ENCODE measurements at places on chromosomes 6 and 20.
A peak's percentile ranks its signal among the peaks of the same experiment; 100 is the strongest.

DNA sequence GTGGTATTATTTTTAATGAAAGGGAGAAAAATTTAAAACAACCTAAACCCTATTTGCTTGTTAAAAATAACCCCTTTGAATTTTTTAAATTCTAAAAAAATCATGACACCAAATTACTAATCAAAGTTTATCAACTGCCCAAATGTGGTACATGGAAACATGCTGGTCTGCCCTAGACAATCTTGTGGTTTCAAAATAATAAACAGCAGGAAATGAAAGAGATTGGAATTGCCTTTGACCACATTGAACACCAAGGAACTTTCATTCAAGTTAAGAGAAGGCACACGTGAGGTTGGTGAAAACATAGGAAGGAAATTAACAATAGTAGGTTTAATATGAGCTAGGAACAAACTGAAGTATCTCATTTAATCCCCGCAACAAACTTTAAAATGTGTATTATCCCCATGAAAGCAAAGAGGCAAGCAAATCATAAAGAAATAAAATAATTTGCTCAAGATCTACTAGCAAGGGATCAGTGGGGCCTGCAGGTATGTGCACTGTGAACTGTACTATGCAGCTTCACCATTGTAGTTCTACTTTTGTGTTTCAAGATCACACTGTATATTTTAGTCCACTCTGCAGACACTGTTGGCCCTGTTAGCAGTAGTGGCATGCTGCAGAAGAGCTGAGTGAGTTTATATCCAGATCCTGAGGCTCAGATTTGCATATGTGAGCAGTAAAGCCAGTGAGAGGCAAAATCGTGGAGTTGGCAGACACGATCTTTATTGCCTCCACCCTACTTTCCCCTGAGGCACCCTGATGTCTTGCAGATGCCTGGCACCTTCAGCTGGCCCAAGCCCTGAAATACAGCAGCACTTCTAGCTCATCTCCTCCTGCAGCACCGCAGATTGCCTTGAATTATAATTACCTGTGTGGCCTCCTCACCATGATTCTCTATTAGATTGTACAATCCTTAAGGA is 157.8 kb upstream of the TENT5A start:
- no peak for DNase-seq

DNA sequence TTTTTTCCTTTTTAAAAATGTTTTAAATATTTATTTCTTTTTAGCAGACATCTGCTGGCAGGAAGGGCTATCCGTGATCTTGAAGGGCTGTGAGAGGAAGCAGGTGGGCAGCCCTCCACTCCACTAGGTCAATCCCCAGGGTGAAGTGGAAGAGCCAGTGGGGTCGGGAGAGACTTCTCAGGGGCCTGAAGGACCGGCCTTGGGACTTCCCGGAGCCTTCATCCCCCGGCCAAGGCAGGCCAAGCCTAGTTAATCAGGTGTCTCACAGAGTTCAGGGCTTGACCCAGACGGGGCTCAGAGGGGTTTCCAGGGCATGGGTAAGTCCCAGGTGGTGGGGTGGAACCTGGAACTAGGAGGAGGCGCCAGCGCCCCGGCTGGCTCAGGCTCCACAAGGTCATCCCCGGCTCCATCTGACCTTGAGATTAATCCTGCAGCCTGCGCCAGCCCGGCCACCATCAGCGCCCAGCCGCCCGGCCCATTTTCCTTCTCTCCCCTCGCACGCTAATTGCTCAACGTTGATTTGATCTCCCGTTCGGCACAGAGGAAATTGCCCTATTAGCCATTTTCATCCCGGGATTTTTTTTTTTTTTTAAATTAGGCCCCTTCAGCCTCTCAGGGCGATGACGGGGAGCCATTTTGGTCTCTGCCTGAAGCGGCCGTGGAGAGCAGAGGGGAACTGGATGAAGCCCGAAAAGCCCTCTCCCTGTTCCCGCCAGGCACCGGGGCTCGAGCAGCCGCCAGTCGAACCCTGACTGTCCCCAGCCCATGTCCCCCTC is 44.4 kb downstream of the MDFI start:
- no peak for DNase-seq

GRCh38 chr20:10264166-10264558 is 45.5 kb downstream of the SNAP25 start:
- no peak for DNase-seq

DNA sequence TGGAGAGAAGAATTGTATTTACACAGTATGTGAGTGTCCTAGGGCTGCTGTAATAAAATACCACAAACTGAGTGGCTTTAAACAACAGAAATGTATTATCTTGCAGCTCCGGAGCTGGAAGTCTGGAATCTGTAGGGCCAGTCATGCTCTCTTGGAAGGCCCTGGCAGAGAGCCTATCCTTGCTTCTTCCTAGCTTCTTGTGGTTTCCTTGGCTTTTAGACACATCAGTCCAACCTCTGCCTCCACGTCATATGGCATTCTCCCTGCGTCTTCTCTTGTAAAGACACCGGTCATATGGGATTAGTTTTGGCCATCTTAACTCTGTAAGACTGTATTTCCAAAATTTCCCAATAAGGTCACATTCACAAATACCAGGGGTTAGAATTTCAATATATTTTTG is 10.8 kb downstream of the FNDC1 start:
- no peak for DNase-seq

GRCh38 chr6:3297006-3297405 is 38.3 kb downstream of the PSMG4 start:
- DNase-seq, result no peak

DNA sequence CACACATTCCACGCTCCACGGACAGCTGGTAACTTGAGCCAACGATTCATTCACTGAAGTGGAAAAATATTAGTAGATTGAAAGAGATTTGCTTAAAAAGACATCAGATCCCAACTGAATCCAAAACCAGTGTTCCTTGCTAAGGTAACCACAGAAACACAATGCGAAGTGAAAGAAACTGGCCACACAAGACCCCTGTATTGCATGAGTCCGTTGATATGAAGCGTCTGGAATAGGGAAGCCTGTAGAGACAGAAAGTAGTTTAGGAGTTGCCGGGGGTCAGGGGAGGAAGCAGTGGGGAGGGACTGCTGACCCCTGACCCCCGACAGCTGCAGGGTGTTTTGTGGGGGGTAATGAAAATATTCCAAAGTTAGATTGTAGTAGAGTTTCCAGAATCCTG is 10.0 kb downstream of the PCK1 start:
- no peak for DNase-seq

- no peak for DNase-seq
Observed at GRCh38 chr6:20481281-20481680, 53.0 kb upstream of the CDKAL1 start.

DNA sequence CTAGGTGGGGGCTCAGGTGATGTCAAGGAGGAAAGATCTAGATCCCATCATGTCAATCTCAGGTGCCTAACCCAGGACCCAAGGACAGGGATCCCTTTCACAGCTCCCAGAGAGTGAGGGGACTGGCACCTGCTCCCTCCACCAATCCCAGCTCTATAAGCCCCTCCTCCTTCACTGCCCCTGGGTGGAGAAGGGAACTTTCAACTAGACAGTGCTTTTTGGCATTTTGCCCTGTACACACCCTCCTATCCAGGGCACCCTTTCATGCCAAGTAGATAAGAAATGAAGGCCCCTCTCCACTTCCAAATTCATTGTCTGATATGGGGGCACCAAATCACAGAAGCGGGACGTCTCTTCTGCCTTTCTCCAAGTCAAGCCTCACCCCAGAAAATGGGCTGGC is 61.6 kb downstream of the MDGA1 start:
- no peak for DNase-seq

- peak; percentile 74 for DNase-seq
Observed at GRCh38 chr20:25623225-25623735, 534 bp downstream of the NANP start.

DNA sequence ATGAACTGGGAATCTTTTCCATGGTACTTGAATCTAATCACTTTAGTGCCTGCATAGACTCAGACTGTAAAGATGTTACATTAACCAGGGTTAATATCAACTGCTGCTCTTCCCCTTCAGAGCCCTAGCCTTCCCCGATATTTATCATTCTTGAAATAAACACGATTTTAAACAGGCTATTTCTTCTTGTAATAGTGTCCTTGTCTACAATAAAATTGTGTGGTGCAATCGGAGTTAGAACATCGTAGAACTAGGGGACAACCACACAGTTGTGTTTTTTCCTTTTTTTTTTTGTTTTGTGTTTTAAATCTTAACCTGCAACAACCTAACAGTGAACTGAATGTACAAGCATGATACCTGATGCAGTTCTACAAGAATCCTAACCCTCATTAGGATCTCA is 4.5 kb downstream of the GJA1 start:
- DNase-seq, result no peak

DNA sequence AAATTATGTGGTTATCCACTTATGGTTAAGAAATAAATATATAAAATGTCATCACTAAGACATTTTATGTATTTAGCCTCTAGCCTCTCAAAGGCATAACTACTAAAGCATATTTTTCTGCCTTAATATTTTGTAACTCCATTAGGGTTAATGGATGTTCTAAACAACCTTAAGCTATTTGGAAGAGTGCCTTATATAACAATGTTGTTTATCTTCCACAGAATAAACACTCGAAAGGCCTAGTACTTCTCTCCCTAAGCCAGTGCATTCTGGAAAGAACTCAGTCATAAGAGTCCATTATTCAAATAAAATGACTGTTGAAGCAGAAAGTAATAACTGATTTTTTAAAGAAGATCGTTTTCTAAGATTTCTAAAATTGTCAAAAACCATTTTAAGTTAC is 15.0 kb upstream of the PRIM2 start:
- no peak for DNase-seq

DNA sequence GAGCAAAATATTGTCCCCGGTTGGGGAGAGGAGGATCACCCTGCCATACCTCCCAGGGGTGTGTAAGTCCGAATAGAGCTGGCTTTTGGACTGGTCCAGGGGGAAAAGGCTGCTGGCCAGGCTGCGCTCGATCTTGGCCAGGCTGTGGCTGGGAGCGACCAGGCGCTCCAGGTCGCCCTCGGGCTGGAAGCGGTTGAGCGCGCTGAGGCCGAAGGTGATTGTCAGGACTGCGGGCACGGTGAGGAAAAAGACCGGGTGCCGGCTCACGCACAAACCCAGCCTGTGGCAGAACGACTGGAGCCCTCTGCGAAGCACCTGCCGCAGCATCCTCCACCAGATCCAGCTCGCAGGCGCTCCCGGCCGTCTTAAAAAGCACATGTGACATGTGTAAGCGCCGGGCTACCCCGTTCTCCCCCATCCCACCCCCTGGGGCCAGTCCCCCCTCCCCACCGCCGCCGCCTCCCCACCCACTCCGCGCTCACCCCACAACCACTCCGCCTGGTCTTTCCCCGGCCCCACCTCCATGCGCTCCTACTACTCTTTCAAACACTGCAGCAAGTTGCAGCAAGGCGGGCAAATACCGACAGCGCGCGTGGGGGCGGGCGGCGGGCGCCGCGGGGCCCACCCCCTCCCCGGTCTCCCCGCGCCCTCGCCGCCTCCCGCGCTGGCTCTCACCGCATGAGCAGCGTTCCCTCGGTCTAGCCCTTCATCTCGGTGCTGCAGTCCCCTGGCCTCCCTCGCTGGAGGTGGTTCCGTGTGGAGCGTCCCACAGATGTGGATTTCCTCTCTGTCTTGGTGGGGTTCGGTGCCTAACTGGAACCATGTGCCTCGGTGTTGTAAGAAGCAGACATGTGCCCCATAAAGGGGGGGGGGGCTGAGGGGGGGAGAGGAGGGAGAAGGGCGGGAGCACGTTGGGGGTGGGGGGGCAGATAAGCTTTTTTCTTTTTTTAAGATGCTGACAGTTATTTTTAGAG is 42.4 kb downstream of the PTCHD4 start:
- DNase-seq, result peak; percentile 78

DNA sequence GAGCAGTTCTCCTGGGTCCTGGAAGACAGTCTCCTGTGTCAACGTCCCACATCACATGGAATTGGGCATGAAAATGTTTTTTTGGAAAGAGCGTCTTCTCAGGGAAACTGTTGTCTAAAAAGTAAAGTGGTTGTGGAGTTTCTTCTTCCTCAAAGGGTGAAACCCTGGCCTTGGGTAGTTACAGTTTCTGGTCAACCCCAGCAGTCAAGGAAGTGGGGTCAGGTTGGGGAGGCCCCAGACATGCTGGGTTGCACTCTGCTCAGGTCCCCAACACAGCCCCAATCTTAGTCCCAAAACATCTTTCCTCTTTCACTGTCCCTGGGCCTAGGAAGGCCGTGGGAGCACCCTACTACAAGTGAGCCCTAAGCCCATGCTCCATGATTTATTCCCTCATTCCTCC is 996 bp upstream of the NFKBIE start:
- no peak for DNase-seq

DNA sequence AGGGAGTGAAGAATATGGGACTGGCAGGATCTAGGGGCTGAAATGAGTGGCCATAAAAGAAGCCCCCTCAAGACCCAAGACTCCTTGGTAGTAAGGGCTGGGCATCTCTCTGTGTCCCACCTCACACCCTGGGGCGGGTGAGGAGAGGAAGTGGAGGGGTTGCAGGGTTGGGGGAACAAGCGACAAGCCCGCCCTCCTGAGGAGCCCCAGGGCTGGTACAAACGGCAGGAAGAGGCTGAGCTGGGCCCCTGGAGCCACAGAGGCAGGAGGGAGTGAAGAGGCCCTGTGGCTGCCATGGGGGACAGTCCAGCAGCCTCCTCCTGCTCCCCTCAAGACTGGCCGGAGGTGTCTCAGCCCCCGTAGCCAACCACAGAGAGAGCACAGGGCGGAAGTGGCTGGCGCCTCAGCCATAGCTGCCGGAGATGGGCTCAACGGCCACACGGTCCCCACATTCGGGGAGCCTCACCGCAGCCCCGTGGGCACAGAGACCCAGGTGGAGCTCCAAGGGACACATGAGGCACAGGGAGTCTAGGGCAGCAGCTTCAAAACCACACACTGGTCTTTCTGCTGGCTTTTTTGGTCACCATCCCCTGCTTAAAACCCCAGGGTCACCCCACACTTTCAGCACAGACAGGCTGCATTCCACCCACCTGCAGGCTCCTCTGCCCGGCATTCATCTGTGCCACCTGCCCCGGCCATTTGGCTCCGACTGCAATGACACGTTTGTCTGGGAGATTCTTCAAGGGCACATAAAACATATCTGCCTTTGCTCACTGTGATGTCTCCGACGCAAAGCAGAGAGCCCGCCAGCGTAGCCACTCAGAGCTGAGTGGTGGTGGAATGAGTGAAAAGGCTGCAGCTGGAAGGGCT is 524 bp downstream of the C20orf203 start:
- no peak for DNase-seq

DNA sequence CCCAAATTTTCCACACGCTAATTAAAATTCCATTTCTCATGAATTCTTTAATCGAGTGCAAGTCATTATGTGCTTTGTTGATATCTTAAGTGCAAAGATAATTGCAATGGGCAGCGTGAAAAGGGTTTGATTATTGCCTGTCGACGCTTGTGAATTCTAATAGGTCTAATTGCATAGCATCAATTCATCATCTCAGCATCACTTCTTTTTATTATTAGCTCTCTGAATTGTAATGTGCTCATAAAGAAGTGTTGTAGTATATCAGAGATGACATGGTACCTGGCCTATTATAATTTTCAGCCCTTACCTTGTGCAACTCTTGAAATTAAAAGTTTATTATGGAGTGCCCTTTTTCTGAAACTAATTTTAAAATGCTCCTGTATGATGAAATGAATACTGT is 866.8 kb upstream of the FLRT3 start:
- peak; percentile 55 for DNase-seq

- DNase-seq, result no peak
Observed at GRCh38 chr20:8115436-8115835, 16.6 kb upstream of the PLCB1 start.
